EL (cell line): ENCODE measurements at places on chromosomes 13 and 19.

- no peak for DNase-seq
Observed at GRCh38 chr19:645912-646778, 6.5 kb downstream of the FGF22 start.

DNA sequence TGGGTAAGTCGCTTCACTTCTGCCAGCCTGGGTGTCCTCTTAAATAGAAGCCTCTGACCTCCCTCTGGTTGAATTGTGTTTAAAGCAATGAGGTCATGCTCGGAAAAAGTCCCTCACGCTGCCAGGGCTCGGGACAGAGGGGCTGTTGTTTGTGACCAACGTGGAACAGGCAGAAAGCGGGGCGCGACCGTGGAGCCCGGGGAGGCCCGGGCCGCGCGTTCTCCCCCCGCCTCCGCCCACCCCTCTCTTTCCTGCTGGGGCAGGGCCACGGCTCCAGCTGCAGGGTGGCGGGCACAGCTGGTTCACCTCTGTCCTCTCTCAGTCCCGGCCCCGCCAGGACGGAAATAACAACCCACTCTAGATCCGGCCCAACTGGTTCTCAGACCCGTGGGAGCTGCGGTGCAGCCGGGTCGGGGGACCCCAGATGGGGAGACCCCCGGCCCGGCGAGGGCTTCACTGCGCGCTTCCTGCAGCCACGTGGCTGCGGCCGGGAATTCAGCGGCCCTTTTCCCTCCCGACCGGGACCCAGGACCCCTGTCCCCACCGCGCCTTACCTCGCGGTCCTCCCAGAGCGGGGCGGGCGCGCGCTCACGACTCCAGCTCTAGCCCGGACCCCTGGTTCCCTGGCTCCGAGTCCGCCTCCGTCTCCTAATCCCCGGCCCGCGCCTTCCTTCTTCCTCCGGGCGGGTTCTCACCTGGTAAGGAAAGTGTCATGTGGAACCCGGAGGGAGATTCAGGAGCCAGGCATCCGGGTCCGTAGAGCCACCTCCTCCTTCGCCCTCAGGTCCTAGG lies 1.9 kb downstream of the CDC42EP5 start:
- no peak for DNase-seq

- DNase-seq = peak; percentile 83
Observed at GRCh38 chr19:19361075-19361594, 40.5 kb downstream of the MAU2 start.

GRCh38 chr13:22926748-22927400 lies 253.9 kb upstream of the SGCG start:
- no peak for DNase-seq

- DNase-seq = no peak
Observed at GRCh38 chr13:102172406-102172805, 229.4 kb downstream of the FGF14 start.

DNA sequence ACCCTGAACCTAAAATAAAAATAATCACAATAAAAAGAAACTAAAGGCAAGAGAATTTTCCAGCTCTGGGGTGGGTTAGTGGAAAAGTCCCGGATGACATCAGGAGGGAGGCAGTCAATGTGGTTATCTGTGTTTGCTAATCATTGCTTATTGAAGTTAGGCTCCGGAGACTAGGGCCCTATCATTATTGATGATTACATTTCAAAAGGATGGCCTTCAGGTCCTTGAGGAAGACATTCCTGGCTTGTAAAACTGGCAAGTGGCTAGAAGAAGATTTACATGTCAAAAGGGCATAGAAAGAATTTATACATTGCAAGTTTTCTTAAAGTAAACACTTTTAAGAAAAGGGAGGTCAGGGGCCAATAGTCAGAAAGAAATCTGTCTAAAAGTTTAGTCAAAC lies 123.4 kb downstream of the POSTN start:
- DNase-seq = peak; percentile 53

DNA sequence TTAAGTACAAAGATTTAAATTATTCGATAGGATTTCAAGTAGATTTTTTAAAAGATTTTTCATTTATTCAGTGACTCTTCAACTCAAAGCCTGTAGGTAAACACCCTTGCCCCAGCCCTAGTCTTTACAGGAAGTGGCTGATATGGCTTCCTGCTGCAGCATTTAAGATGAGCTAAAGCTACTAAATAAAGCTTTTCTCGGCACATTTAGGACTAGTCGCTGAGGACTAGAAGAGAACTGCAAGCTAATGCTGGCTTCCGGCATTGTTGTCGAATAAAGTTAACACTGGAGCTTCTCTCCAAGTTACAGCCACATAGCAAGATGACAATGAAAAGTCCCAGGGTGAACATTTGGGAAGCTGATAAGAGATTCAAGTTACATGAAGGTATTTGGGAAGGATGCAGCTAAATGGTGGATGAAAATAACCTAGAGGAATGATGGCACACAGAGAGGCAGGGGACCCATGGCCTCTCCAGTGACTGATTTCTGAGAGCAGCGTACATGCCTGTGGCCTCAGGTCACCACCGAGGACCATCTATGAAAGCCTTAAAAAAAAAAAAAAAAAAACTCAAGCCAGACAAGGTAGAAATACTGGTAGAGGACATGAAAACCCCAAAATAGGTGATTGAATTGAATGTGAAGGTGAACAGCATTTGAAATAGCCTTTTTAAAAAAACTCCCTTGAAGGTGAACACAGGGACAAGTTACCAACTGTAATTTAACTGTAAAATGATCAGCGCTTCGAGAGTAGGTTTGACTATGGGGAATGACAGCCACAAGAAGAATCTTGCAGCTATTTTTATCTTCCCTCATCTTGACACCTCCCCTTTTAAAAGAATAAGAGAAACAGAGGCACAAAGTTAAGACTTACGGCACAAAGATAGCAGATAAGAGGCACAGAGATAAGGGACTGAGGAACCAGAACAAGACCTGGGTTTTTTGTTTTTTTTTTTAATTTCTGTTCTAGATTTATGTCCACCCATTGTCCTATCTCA lies 155.4 kb downstream of the DCT start:
- no peak for DNase-seq

DNA sequence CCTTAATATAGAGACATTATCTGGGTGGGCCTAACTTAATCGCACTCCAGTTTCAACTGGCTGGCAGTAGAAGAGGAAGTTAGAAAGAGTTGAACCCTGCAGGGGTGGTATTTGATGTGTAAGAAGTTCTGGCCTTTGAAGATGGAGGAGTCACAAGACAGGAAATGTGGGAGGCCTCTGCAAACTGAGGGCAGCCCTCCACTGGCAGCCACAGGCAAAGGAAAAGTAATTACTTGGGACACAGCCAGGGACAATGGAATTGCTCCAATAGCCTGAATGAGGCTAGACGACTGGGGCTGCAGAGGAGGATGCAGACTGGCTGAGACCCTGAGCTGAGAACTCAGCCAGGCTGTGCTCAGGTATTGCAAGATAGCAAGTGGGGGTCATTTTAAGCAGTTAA lies 703.3 kb upstream of the ARGLU1 start:
- DNase-seq = no peak

- no peak for DNase-seq
Observed at GRCh38 chr19:11379857-11380350, 4.2 kb downstream of the EPOR start.

DNA sequence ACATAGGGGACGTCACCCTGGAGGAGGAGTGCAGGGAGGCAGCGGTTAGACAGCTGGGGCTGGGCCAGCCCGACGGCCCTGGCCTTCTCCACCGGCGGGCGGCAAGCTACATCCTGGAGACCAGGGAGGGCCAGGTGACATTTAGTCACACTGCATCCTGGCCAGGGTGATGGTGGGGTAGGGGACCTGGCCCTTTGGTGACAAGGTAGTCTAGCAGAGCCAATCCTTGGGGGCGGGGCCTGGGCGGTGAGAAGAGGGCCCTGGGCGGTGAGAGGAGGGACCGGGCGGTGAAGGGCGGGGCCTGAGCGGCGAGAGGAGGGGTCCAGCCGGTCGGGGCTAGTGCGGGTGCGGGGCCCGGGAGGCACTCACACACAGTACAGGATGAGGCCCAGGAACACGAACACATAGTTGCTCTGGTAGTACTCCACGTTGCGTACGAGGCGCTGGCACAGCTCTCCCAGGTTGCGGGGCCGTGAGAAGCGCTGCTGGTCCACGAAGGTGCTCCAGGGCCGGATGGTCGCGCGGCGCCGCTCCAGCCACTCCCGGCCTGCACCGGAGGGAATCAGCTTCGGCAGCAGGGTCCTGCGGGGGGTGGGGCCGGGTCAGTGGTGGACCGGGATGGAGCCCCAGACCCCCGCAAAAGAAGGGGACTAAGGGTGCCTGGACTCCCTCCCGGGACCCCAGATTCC lies 610 bp downstream of the RABAC1 start:
- DNase-seq = peak; percentile 78

DNA sequence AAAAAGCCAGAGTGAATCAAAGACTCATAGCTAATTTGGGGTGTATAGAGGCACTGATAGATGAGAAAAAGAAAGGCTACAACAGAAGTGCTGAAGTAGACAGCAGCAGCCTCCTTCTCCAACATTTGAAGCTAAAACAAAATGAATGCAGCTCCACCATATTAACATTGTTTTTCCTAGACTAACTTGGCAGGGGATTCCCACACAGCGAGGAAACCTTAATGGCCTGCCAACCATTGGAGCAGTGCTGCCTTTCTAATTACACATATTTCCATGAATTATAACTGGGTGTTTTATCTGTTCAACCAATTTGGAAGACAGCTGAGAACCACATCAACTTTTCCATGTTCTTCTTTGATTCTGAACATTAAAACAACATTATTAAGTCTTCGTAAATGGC lies 478.6 kb downstream of the LIG4 start:
- no peak for DNase-seq

- no peak for DNase-seq
Observed at GRCh38 chr19:3163943-3164342, 14.6 kb upstream of the S1PR4 start.

DNA sequence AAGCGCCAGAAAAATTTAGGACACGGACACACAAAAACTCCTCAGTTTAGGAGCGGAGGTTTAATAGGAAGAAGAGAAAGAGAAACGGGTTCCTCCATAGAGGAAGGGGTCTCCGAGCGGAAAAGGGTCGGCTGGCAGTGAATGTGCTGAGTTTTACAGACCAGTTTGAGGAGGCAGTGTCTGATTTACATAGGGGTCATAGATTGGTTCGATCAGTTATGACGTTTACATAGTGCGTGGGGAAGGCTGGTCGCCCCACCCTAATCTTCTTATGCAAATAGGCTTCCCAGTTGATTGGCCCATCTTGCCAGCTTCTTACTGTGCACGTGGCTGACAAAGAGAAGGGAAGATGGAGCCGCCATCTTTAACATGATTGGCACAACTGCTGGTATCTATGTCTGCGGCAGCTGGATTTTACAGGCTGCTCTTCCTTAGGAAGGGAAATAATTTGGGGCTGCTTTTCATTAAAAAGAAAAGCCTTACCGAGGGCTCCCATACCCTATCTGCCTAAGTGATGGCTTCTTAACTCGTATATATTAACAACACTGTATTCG lies 1.2 kb upstream of the ZNF225 start:
- DNase-seq = peak; percentile 89

DNA sequence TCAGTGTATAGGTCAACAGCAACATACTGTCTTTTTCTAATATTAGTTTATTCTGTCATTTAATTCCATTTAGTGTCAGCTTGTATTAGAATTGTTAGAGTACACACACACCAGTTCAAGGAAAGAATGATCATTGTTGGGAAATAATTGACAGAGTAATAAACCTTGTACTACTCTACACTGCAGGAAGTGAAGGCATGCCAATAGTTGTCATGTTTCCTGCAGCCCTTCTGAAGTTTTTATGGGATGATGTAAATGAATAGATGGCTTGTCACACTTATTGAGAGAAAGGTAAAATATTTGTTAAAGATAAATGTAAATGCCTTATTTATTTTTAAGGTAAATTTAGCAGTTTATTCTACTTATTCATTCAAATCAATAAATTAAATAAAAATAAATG lies 306.9 kb upstream of the KLHL1 start:
- no peak for DNase-seq

DNA sequence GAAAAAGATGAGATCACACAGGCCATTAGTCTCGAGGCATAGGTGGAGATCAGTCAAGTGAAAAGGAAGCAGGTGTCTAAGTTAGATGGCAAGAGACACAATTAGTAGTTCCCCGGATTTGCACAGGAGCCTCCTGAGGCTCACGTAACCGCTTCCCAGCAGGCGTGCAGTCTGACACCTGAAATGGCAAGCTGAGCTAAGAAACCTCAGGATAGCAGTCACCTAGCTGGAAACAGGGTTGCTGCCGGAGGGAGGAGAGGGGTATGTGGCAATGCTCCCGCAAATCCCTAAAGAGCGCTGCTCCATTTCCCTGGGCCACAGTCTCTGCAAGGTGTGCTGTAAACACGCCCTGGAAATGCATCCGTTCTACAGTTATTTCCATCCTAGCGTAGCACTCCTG lies 1151.0 kb downstream of the DIAPH3 start:
- DNase-seq = no peak

GRCh38 chr13:86020351-86021002 lies 221.3 kb upstream of the SLITRK6 start:
- no peak for DNase-seq

DNA sequence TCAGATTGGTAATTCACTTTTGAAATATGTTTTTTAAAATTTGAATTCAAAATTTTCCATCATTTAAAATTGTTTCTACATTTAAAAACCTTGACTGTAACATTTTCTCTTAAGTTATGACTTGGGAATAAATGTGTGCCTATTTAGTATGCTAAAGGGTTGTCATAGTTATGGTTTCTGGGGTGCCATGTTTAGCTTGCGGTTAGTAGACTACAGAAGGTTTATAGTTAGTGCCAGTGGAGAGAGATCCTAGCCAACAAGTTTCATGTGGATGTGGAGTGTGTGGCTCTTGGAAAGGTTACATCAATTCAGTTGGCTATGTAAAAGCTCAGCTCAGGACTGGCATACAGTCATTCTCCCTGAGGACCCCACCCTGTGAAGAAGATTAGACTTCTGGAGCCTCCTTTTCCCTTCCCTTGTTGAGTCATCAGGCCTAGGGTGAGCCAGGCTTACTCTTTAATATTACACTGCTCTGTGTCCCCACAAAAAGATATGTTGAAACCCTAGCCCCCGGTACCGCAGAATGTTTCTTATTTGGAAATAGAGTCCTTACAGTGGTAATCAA lies 20.4 kb downstream of the LMO7 start:
- peak; percentile 50 for DNase-seq

DNA sequence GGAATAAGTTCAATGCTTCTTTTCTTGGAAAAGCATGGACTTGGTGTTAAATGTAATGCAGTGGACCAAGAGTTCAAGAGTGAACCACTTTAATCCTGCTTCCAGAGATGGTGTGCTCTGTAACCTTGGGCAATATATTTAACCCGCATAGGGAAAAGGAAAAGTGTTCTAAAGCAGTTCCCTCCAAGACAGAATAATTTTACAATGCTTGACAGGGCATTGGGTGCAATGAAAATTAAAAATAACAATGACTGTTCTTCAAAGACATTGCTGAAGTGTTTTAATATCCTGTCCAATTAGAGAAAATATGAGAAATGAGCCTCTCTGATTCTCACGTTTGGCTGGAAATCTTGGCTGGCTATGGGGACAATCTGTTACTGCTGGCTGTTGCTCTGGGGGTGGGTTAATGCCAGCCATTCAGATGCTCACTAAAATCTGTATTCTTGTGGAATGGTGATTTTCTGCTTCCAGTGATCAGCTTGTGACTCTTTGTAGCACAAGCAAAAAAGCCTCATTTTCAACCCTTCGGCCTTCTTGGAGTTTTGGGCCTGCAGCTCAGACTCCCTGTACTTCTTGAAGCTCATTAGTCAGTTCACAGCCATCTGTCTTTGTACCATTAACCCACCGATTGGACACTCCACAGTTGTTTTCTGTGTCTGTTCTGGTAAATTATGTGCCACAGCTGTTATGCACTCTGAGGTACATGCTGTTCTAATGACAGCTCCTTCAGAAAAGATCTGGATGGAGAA lies 310.6 kb downstream of the LMO7 start:
- DNase-seq = no peak

- no peak for DNase-seq
Observed at GRCh38 chr13:30702006-30702405, 33.3 kb upstream of the ALOX5AP start.

GRCh38 chr19:18419699-18420460 lies 682 bp downstream of the SSBP4 start:
- no peak for DNase-seq
